ENCODE measurements at places on chromosomes 3 and 15.

GRCh38 chr15:83549623-83550022 is 102.5 kb downstream of the SH3GL3 start:
- DNase-seq = no peak

- no peak for DNase-seq
These were observed 114.0 kb downstream of the CYP19A1 start for GRCh38 chr15:51224428-51224827.

- DNase-seq = no peak
These were observed 2.3 kb upstream of the TEX264 start for GRCh38 chr3:51668756-51669155.

DNA sequence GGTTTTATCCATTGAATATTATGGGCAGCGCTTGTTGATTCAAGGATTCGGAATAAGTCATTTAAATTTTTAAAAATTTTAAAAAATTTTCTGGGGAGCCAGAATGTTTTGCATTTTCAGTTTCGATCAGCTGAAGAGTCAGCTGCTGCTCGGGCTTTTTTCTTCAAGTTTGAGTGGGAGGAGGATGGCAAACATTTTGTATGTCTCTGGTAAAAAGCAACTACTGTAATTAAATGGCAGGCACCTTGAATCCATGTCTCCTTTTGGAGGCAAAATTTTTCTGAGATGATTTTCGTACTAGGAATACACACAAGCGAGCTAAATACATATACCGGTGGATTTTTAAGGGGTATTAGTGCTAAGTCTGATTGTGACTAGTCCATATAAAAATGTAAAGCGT is 612 bp downstream of the C3orf38 start:
- no peak for DNase-seq

GRCh38 chr15:45148076-45149059 is 18.6 kb downstream of the DUOX1 start:
- DNase-seq = no peak

- no peak for DNase-seq
These were observed 471.2 kb downstream of the NR2F2 start for GRCh38 chr15:96801576-96802150.

GRCh38 chr3:55631766-55632331 is 144.7 kb upstream of the WNT5A start:
- no peak for DNase-seq

DNA sequence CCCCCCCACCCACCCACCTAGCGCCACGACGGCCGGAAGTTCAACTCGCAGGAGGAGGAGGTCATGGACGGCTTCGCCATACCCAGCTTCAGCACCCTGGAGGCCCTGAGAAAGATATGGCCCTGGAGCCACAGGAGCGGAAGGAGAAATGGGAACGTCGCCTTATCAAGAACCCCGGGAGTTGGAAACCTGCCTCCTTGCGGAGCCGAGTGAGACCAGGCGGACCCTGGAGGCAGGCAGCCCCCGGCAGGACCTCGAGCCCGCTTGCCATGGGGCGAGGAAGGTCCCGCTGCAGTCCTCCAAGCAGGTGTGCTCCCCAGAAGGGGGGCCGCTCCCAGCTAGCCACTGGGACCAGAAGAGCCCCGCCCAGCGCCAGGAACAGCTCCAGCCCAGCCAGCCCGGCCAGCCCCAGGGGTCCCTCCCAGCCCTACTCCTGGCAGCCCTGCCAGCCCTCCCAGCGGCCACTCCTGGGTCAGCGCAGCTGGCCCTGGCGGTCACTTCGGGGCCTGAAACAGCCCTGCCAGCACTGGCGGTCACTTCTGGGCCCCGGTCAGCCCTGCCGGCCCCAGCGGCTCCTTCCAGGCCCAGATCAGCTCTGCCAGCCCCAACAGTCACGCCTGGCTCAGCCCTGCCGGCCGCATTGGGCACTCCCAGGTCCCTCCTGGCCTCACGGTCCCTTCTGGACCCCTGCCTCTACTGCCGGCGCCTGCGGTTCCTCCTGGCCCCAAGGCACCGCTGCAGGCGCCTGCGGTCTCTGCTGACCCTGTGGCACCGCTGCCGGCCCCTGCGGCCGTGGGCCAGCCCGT is 10.3 kb upstream of the ROPN1B start:
- DNase-seq = no peak

- DNase-seq = no peak
These were observed 19.3 kb downstream of the PAQR5 start for GRCh38 chr15:69318033-69318432.

GRCh38 chr15:48190932-48191573 is 412 bp upstream of the CTXN2 start:
- no peak for DNase-seq

- DNase-seq = no peak
These were observed 23.5 kb downstream of the RAB6B start for GRCh38 chr3:133872161-133872560.

DNA sequence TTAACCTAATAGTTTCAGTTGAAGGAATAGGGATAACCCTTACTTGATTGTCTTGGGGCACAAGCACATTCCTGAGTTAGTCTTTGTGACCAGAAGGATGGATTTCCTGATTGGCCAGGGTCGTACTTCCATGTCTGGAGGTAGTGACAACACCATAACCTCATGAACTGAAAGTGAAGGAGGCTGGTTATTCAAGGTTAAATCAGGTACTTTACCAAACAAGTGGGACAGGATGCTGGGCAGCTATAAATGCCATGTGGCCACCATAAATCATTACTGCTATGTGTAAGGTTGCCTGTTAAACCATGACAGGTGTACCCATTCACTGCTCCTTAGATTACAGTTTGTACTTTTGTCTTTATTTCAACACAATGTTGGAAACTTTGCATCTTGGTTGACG is 128.3 kb upstream of the SAMMSON start:
- no peak for DNase-seq

DNA sequence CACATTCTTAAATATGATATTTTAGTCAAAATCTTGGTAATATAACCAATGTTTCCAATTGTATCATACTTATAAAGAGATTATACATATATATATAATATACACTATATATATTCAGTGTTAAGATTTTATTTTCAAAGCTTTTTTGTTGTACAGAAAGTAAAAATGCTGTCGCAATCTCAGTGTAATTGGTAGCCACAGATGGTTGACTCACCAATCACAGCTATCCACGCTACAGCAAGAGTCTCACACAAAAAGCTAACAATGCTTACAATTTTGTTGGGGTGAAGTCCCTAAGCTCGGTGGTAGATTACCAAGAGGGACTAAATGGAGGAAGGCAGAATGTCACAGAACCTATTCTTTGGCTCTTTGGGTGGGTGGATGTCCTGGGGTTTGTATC is 16.9 kb upstream of the CFAP161 start:
- DNase-seq = no peak
